ENCODE measurements at places on chromosomes 3 and 15. TPM values are rescaled to one million over a fixed set of nuclear protein-coding genes. Genes with fewer than 3 reads are reported as not detected.

ITIH4 gene
- 1.5 TPM for total RNA-seq

ITPKA gene
- 6.3 TPM for total RNA-seq

DTX3L gene
- total RNA-seq = 32.3 TPM

CFAP100 gene
- total RNA-seq = not detected

SCG3 gene
- total RNA-seq = 0.62 TPM

CPN2 gene
- total RNA-seq = 0.08 TPM

ESYT3 gene
- 2.6 TPM for total RNA-seq

FGF12 gene
- 0.51 TPM for total RNA-seq

AMOTL2 gene
- 146 TPM for total RNA-seq

OXTR gene
- 2.7 TPM for total RNA-seq

GUCA1C gene
- not detected for total RNA-seq

LOXL1 gene
- total RNA-seq = 18.6 TPM

DYNLT2B gene
- 41.4 TPM for total RNA-seq

OSTN gene
- not detected for total RNA-seq

CCDC9B gene
- total RNA-seq = 55.9 TPM

CELF6 gene
- total RNA-seq = not detected

GOLGA8K gene
- 1.5 TPM for total RNA-seq

OPA1 gene
- 109 TPM for total RNA-seq

ALDH1A2 gene
- 0.98 TPM for total RNA-seq

SI gene
- total RNA-seq = not detected

GOLGA6A gene
- 0.05 TPM for total RNA-seq

GRM7 gene
- not detected for total RNA-seq

PAK6 gene
- 6.3 TPM for total RNA-seq

ACTC1 gene
- total RNA-seq = not detected

AHSG gene
- total RNA-seq = 0.85 TPM

TRH gene
- total RNA-seq = not detected

GNAT1 gene
- total RNA-seq = not detected

ACTL6A gene
- 122 TPM for total RNA-seq

HAPLN3 gene
- total RNA-seq = 168 TPM

DAPK2 gene
- 10.2 TPM for total RNA-seq

TMEM207 gene
- total RNA-seq = not detected

THBS1 gene
- 61.9 TPM for total RNA-seq

ZMAT3 gene
- total RNA-seq = 14.6 TPM

PSMD6 gene
- total RNA-seq = 55.6 TPM

RAD51 gene
- total RNA-seq = 30.3 TPM

RTP3 gene
- not detected for total RNA-seq

PIERCE2 gene
- total RNA-seq = 2.8 TPM

DLL4 gene
- total RNA-seq = 0.31 TPM

PRICKLE2 gene
- total RNA-seq = 0.26 TPM

TEX55 gene
- not detected for total RNA-seq

FOXB1 gene
- 0.64 TPM for total RNA-seq

CLDN1 gene
- total RNA-seq = 30.9 TPM

SATB1 gene
- 0.31 TPM for total RNA-seq

All from Panc1 (cell line).